Thymus (tissue), 14 donors: ENCODE measurements at places on chromosomes 1 and 21. TPM values are rescaled to one million over a fixed set of nuclear protein-coding genes. Genes with fewer than 3 reads are reported as not detected.

The MEX3A gene
- 1.3 TPM for total RNA-seq

DNA sequence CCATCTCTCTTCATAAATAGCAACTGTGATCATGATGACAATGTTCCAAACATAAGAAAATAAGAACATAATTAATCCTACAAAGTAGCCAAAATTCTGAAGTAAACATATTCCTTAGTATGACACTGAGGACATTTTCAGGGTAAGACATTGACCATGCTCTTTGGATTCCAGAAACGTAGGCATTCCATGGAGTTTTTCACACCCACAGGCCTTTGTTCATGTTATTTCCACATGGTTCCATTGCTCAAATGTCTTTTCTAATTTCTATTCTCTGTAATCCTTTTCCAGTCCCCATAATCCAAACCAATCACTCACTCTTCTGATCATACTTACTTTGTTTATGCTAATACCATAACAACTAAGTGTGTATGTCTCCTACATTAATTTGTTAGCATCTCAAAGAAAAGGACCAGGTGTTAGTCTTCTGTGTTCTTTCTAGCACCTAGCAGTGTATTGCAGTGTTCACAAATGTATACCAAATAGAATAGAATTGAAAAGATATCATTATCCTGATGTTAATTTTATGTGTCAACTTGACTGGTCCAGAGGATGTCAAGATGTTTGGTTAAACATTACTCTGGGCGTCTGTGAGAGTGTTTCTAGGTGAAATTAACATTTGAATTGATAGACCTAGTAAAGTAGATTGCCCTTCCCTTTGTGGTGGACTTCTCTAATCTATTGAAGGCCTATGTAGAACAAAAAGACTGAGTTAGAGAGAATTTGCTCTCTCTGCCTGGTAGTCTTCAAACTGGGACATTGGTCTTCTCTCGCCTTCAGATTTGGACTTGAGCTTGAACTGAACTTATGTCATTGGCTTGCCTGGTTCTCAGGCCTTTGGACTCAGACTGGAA lies 516.6 kb downstream of the PTPRC start:
- no peak for DNase-seq

DNA sequence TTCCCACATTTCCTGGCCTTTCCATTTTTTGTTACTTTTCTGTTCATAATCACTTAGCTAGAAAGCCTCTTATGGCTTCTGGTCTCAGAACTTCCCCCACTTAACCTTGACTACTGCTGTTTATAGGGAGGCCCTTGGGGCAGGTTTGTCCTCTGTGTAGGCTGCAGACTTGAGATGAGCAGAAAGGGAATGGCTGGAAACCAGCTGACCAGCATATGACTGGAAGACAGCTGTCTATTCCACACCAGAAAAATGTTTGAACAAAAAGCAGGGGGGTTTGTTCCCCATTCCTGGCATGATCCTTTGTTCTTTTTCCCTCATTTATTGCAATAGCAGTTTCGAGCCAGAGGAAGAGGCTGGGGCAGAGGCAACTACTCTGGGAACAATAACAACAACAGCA lies 4.9 kb upstream of the SH3D21 start:
- DNase-seq: no peak

DNA sequence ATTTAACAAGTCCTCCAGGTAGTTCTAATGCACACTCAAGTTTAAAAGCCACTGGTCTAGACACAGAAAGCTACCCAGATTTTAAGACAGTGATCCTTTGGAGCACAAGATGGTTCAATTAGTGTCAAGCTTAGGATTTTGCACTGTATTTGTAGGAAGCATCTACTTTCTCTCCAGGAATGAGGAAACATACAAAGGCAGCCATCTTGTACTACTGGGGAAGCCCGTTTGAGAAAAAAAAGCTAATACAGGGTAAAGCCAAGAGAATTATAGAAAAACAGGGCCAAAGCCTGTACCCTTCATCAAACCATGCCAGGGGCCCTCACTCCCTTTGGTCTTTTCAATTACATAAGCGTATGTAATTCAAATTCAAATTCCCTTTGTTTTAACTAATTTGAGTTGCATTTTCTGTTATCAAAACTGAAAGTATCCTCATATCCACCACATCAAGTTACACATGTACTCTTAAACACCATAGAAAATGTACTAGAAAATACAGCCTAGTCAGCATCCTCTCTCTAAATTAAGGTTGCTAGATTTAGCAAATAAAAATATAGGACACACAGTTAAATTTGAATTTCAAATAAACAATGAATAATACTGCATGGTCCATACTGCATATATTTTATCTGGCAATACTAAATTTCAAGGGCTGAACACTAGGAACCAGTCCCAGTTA lies 17.4 kb downstream of the PIK3R3 start:
- no peak for DNase-seq

DNA sequence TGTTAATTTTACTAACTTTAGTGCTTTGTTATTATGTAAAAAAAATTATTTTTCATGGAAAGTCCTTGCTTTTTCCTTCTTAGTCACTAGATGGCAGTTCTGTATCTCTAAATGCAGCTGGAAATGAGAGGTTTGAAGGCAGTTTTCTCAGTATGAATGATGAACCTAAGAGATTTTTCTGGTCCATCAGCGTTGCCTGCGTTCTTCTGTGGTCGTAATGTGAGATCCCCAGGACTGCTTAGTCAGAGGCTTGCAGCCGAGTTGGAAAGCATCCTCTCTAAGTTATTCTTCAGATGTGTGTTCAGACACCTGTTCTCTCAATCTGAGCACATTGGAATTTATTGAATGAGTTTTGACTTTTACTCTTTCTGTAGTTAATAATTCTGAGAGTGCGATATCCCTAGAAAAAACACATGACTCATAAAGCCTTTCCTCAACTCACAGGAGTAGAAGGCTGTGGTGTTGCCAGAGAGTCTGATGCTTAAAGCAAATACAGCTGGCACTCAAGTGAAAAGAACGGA lies 99.3 kb downstream of the FMN2 start:
- no peak for DNase-seq
